ENCODE measurements at places on chromosomes 3 and 15.

DNA sequence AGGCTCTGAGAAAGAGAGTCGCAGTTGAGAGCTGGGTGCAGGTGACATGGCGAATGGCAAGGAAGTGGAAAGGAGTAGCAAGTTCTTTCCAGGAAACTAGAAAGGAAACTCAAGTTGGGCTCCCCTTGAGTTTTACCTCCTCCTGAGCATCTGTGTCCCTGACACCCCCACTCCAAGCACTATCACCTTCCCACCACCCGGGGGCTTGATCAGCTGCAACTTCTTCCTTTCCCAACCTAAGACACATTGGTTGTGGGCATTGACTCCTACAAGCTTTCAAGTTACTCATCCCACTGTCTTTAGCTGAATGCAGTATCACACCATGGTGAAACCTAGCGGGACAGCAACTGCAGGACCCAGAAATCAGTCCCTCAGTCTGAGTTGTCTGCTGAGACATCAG, 256.6 kb upstream of the NR2F2 start:
- DNase-seq: no peak

DNA sequence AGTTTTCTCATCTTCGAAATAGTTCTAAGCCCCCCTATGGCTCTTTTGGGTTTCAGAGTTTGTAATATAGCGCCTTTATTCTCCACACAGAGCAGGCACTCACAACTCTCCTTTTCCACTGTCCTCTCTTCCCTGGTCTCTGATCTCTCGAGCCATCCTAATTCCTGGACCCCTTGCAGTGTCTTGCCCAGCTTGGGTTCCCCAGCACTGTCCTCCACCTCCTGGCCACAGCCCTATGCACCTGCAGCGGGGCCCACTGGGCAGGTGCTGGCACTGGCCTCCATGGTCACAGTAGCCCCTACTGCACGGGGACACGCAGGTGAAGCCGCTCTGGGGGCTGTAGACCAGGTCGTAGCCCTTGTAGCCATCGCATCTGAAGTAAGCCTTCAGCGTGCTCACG, 27.9 kb downstream of the MUC20 start:
- no peak for DNase-seq

DNA sequence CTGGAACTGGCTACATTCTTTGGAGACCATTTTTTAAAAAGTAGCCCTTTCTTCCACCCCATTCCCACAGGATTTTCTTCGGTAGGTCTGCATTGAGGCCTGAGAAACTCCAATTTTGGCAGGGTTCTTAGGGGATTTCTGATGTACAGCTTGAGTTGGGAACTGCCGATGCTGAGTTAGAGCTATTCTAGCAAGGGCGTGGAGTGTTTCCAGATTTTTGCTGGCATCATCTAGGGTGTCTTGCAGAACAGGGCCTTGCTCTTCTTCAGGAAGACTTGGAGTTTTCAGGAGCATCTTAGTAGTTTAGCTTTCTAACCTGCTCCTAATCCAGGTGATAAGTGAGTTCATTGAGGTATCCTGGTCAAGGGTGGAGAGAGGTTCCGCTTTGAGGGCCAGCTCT, 41.0 kb downstream of the SV2B start:
- no peak for DNase-seq

DNA sequence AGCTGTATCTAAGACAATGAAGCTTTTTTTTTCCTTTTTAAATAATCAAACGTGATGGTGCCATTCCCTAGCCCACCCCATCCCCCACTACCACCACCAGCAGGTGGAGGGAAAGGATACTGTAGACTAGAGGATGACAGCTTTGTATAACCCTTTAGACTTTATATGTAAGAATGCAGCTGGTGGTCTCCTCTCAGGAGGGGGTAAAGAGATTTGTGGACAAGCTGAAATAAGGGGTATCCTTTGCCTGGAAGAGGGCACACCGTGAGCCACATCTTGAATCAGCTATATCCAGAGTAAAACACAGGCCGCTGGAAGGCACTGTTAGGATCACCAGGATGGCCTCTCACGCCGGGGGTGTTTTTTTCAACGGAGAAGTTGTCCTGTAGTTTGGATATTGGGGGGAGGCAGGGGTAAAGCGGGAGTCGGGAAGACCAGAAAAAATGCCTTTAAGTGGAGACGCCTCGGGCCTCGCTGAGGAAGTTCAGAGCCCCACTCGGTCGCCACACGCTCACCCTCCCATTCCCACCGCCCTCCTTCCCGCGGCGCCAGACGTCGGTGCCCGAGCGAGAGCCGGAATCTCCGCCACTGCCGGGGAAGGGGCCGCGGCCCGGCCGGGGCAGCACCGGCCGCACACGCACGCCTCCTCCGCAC, 986 bp downstream of the KPNA4 start:
- DNase-seq: no peak

DNA sequence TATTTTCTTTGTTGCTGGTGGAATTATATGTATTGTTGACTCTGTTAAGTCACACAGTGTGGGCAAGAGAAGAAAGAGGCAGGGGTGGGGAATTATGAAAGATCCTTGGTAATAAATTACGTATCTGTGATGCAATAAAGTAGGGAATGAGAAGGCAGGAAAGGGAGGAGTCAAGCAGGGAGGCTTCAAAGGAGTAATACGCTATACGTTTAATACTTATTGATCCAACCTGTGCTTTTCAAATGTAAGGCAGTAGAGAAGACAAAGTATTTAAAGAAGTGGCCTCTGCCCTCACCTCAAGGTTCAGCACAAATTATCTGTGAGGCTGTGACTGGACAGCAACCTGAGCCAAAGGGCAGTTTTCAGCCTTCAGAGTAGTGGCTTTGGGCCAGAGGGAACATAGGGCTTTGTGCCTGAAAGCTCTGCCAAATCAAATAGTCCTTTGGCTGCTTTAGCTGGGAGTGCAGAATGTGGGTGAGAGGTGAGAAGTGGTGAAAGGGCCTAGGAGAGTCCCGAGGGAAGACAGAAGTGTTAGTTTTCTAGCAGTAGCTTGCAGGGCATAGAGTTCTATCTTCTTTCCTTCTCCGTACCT, 1.2 kb upstream of the PLIN1 start:
- no peak for DNase-seq

- no peak for DNase-seq
Observed at GRCh38 chr15:70169147-70169546, 71.4 kb upstream of the TLE3 start.

- DNase-seq: no peak
Observed at GRCh38 chr3:14524920-14525660, 15.1 kb downstream of the GRIP2 start.

GRCh38 chr3:172478116-172478515, 29.9 kb upstream of the GHSR start:
- DNase-seq: no peak

DNA sequence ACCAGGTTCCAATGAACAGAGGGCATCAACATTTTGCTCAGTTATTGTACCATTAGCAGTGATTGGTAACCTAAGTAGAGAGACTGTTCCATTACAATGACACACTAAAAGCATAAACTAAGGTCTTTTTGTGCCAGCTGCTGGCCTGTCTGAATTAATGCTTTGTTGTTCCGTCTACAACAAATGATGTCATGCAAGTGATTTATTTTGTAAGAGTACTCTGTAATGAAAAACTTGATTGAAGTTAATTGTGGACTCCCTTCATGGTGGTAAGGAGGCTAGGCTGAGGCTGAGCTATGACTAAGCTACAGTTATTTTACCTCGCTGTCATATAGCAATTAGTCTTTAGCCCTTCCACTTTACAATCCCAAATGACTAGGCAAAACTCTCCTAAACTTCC, 23.2 kb downstream of the RCN2 start:
- DNase-seq: no peak

GRCh38 chr15:40146037-40146436, 14.8 kb upstream of the BUB1B start:
- no peak for DNase-seq

- no peak for DNase-seq
Observed at GRCh38 chr3:53941950-53942349, 50.3 kb upstream of the SELENOK start.

All from activated CD4-positive, alpha-beta T cell treated with anti-CD3 and anti-CD28 coated beads, Interleukin-2, amount 50 U/mL, for 24 hours (primary cell).